ENCODE measurements at places on chromosomes 2 and 18.

GRCh38 chr2:42084231-42084671 is 36.4 kb downstream of the PKDCC start:
- no peak for DNase-seq

- no peak for DNase-seq
Observed at GRCh38 chr2:186637497-186637800, 47.6 kb downstream of the ITGAV start.

GRCh38 chr2:225471482-225471881 is 72.0 kb downstream of the NYAP2 start:
- DNase-seq = no peak

DNA sequence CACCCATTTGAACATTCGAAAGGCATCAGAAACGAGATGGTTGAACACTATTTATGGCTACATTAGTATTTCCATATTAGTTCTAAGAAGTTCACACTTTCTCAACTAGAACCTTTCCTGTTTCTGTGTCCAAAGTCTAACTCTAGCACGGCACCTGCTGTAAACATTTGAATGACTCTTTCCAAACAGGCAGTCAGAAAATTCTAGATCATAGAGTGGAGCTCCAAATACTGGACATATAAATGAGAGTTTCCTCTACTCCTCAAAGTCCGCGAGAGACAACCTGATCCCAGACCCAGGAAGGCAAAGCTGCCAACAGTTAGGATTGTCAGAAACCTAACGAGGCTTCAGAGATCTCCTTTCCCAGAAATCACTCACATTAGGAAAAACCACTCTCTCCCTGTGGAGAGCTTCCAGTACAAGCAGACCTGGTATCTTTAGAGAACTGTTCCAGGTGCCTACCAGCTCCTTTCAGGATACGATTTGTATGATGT is 10.6 kb downstream of the RND3 start:
- no peak for DNase-seq

DNA sequence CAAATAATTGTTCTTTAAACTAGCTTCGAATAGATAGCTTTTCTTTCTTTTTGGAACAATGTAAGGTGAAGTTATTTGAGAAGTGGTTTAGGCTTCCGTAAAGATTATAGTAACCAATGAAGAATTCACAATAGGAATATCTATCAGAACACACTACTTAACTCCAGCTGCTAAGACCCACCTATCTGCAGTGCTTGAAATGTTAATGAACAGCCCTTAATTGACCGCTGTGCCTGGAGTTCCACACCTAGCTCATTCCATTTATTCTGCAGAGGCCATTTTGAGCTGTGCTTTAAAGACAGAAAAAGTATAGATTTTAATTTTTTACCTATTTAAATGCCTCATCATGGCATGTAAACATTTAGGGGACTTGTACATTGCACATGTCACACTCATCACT is 83.3 kb upstream of the APCDD1 start:
- DNase-seq = no peak

DNA sequence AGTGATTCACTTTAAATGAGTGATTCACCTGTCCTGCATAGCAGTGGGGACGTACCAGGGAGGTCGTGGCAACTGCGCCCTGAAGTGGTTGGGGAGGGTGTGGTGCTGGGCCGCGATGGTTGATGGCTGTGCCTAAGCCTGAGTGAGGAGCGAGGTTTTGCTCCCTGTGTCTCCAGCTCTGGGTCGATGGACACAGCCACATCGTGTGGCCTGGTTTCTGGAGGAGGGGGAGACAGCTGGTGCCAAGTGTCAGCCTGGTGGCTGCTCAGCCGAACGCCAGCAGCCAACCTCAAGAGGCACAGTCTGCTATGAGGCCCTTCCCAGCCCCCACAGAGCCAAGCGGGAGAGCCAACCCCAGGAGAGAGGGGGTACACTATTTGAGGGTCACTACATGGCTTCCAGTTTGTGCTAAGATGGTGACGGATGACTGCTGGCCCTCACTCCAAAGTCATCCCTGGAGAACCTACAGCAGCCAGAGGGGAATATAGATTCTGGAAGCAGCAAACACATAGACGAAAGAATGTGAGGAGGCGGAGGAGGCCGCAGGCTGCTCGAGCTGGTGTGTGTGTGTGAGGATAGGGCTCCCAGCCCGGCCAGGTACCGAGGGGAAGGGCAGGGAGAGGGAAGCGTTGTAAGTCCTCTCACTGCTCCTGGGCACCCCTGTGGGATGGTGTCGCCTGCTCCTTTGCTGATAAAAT is 58.6 kb upstream of the OTOF start:
- DNase-seq = no peak

GRCh38 chr2:235770909-235771820 is 277.3 kb downstream of the AGAP1 start:
- no peak for DNase-seq

- no peak for DNase-seq
Observed at GRCh38 chr18:58303363-58303762, 259.3 kb downstream of the NEDD4L start.

DNA sequence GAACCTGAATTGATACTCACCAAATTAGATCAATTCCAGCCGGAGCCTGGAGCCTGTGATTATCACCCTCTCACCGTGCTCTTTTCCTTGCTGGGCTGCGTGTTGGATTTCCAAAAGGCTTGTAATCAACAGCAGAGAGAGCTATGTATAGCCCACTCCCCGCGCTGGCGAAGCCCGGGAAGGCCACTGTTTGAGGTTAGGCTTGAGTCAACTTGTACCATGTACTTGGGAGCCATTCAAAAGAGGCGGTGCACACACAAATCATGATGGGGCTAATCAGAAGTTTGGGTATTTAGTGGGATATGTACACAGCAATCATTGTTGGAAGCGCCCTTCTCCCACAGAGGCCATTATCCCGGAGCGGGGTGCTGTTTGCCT is 151.6 kb downstream of the GLI2 start:
- DNase-seq = no peak
